ENCODE measurements at places on chromosomes 2 and 18. TPM values are rescaled to one million over a fixed set of nuclear protein-coding genes. Genes with fewer than 3 reads are reported as not detected.

PASK gene
- polyA plus RNA-seq = 1.4 TPM

MORN2 gene
- polyA plus RNA-seq = 30.6 TPM

DNA sequence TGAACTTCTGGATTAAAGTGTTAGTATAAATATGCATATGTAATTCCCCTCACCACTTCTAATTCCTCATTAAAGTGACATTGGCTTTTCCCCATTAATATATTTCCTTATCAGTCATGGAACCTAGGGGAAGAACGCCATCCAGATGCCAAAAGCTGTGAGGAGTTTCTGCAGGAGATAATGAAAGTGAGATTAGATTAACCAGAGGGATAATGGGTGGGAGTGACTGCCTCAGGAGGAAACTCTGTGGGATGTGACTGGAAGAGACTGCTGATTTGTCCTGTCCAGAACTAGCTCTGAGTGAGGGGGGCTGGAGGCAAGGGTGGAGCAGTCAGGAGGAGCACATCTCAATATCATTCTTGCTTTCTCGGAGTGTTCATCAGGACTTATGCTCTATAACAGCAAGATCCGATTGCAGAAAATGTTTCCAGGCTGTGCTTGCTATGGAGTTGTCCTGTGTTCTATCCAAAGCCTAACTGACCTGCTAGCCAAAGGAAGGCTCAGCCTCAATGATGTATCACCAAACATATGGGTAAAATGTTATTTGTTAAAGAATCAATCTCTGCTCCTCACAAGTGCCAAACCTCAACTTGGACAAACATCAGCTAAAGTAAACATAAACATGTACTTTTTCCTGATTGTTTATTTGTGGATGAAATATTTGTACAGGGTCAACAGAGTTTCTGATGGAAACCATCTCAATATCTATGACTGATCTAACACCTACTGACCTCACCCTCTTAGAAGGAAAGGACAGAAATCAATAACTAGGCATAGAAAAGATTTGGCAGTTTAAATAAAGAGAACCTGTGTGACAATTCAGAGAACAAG, 118.5 kb downstream of the ASXL3 start:
- no peak for DNase-seq

DNA sequence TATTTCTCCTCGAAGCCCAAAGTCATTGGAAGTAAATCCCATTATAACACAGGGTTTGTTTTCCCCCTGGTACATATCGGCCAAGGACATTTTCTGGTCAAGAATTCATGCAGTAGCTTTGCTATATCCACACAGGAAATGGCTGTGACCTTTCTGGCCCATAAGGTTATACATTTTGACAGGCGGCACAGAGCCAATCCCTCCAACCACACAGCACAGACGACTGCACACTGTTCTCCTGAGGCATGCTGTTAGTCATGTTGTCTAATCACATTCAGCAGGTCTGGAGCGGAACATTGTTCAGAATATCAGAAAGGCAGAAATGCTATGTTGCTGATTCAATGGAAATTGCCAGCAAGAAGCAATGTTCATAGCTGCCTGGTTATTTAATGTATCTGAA, 742.3 kb upstream of the SLC8A1 start:
- DNase-seq = no peak

CXCR1 gene
- 0.07 TPM for polyA plus RNA-seq

SERPINB5 gene
- polyA plus RNA-seq = 2.9 TPM

CCDC195 gene
- not detected for polyA plus RNA-seq

ABCB11 gene
- polyA plus RNA-seq = 0.46 TPM

GPR55 gene
- polyA plus RNA-seq = 1.4 TPM

GRCh38 chr2:166373951-166374350, 1.8 kb downstream of the SCN9A start:
- DNase-seq = no peak

- DNase-seq = no peak
Measured at GRCh38 chr2:218202266-218202665, 14.7 kb upstream of the ARPC2 start.

C1QL2 gene
- not detected for polyA plus RNA-seq

DNA sequence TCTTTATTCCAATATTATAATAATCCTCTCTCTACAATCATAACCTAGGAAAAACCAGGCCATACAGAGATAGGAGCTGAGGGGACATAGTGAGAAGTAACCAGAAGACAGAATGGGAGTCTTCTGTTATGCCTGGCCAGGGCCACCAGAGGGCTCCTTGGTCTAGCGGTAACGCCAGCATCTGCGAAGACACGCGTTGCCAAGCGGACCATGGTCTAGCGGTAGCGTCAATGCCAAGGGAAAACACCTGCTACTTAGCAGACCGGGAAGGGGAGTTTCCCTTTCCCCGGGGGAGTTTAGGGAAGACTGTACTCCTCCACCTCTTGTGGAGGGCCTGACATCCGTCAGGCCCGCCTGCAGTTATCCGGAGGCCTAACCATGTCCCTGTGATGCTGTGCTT, 36.6 kb downstream of the ARL6IP6 start:
- no peak for DNase-seq

DNA sequence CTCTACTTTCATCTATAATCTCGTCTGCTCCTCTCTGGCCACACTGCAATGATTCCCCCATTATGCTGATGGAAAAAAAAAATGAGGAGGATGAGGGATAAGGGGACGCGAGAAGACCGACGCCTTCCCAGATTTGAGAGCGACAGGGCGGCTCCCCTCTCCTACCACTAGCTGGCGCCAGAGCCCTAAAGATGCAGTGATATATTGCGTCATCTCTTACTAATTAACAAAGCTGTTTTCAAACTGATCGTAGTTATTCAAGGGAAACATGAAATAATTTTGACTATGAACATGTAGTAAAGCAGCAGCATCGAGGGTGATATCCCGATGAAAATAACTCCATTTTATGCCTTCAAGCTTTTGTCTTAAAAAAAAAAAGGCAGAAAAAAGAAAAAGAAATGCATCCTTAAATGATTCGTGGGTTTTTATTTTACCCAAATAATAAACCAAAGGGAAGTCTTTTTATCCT, 48.0 kb upstream of the HNRNPA3 start:
- peak; percentile 92 for DNase-seq

PAIP2B gene
- polyA plus RNA-seq = 2.3 TPM

CCDC102B gene
- 3.7 TPM for polyA plus RNA-seq

GRCh38 chr2:12982149-12982584, 265.4 kb downstream of the TRIB2 start:
- DNase-seq = no peak

DNA sequence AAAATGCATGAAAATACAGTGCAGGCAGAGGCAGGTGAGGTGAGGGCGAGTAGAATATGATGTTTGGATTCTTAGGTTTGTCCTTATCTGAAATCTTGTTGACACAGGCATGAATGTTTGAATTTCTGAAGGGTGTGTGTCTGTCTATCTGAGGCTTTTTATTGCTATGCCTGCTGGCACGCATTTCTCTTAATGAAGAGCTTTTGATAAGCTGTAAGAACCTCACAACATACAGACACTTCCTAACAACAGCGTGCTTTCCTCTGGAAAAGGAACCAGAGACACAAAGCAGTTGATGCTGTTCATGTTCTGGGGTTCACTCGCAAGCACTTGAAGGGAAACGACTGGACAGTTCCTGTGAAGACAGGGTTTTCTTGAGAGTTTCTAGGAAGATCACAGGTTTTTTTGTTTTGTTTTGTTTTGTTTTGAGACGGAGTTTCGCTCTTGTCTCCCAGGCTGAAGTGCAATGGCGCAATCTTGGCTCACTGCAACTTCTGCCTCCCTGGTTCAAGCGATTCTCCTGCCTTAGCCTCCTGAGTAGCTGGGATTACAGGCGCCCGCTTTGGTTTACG, 33.3 kb upstream of the CABLES1 start:
- no peak for DNase-seq

GRCh38 chr2:18180031-18180610, 301.7 kb downstream of the KCNS3 start:
- DNase-seq = no peak

DNA sequence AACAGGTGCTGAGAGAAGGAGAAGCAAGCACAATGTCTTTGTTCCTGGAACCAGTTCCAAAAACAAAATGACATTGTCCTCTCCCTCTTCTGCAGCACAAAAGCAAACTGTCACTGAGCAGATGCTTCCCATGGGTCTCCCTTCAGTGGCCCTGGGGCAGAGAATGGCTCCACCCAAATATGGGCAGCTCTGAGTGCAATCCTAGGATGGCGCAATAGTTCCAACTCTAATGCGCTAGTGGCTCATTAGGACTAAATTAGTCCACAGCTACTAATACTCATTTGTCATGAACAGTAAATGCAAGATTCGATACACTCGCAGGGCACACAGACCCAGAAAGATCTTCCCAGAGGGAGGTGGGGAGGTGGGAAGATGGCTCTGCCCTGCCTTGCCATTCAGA, 205.2 kb upstream of the CHAC2 start:
- no peak for DNase-seq

GRCh38 chr2:235493775-235494715, at the start of gene AGAP1:
Gene AGAP1, plus strand, starts transcription at chr2:235494043.
- peak; percentile 94 for DNase-seq

DNA sequence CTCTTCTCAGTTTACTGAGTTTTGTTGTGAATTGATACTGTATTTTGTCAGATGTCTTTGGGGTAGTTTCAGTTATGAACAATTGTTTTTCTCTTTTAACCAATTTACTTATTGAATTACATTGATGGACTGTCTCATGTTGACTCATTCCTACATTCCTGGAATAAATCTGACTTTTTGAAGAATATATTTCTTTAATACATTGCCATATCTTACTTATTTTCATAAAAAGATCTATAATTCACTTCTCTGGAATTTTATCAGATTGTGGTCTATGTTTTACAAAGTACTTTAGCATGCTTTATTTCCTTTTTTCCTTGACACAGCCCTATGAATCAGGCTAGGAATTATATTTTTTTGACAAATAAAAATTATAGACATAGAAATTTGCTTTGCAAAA, 268.3 kb downstream of the PLCL1 start:
- DNase-seq = no peak

DNA sequence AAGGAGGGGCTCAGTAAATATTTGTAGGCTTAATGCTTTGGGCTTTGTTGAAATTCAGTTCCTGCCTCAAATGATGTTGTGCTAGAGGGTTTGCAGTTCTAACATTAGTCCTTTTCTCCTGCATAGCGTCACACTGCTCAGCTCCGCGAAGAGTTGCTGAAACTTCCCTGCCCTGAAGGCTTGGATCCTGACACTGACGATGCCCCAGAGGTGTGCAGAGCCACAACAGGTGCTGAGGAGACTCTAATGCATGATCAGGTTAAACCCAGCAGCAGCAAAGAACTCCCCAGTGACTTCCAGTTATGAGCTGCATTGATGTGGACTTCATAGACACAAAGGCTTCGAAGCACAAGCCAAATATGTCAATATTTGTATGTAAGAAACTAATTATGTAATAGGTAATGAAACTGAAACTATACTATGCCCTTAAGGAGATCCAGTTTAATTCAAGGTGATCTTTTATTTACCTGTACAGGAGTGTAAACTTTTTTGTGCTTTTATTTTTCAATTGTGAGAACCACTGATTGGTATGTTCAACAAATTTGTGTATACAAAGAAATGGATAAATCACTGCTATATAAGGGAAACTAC, 10.2 kb upstream of the TTC27 start:
- no peak for DNase-seq

DNA sequence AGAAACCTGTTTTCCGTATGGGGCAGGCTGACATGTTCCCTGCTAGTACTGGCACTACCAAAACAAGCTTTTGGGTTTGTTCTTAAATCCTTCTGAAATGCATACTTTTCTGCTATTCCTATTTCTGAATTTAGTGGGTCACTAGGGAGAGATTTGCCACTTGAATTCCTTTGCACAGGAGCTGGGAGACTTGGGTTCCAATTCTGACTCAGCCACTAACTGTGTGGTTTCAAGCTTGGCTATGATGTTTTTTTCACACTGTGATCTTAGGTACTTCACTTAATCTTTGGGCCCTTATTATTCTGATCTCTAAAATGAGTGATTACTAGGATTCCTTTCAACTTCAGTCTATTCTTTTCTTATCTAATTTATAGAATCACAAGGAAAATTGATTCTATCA, 105.5 kb downstream of the BCL11A start:
- DNase-seq = no peak

DES gene
- polyA plus RNA-seq = 35.1 TPM

DNA sequence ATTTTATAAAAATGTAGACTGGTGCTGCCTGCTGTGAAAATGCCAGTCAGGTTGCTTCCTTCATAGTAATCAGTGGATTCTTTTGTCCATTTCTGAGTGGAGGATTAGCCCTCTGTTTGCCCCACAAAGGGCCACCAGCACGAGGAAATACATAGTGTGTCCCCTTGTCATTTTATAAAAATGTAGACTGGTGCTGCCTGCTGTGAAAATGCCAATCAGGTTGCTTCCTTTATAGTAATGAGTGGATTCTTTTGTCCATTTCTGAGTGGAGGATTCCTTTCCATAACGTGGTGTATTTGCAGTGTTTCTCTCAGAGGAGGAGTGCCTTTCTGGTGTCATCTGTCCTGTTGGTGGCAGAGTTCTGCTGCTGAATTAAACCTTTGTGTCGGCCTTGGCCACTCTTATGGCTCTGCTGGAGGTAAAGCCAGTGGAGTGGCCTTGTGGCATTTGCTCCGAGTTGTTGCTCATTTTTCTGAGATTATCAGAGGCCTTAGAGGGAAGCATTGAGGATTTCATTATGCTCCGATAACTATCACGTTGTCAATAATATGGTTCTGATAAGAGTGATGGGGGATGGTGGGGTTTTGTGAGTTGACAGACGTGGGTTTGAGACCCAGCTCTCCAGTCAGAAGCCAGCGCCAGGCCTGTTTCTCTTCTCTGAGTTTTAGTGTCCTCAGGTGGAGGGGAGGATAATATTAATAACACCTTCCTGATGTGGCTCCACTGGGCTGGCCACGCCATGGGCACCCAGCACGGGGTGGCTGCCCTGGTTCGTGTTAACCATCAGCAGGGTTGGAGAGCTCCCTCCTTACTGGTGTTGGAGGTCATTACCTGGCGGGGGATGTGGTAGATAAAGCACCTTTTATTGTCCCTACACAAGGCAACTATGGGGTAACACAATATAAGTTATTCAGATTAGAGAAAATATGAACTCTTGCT, 96.6 kb downstream of the NEDD4L start:
- peak; percentile 48 for DNase-seq

DNA sequence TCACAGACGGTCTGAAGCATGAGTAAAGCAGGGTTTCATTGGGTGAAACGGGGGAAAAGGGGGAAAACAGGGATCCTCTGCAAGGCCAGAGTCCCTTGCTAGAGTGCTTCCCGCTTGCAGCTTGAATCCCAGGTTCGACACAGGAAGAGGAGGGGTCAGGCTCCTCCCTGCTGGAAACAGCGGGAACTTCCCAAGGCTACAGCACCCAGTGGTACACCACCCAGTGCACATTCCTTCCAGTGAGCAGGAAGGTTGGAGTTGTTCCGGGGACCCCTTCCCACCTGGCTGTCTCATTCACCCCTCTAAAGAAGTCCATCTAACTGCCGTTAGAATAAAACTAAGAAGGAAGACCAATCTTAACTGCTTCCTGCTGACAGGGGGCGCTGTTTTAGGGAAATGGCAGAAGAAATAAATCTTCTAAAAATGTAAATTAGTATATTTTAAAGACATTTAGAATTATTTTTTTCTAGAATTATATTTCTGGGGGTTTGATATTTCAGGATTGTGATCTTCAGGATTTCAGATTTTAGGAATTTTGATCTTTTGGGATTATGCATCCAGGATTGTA, 230.9 kb downstream of the RBM43 start:
- DNase-seq = no peak

GRCh38 chr2:23385748-23386338, 864 bp downstream of the KLHL29 start:
- DNase-seq = no peak

TRIB2 gene
- polyA plus RNA-seq = 20.7 TPM

IL1RL1 gene
- 0.23 TPM for polyA plus RNA-seq

TSPYL6 gene
- not detected for polyA plus RNA-seq

IFIH1 gene
- polyA plus RNA-seq = 12.0 TPM
